ENCODE measurements at places on chromosomes 11 and 22. TPM values are rescaled to one million over a fixed set of nuclear protein-coding genes. Genes with fewer than 3 reads are reported as not detected.

TMEM191C gene
- 0.63 TPM for total RNA-seq

MYH9 gene
- 1,447 TPM for total RNA-seq

DCUN1D5 gene
- total RNA-seq = 63.0 TPM

MEI1 gene
- total RNA-seq = 1.8 TPM

ARHGAP20 gene
- total RNA-seq = 3.5 TPM

OR5AS1 gene
- not detected for total RNA-seq

KDM4E gene
- not detected for total RNA-seq

BCO2 gene
- total RNA-seq = 7.2 TPM

All from thoracic aorta (tissue), 2 donors.